ENCODE measurements at places on chromosomes 16 and 17.

GRCh38 chr17:3798273-3799180 lies 2.5 kb downstream of the ITGAE start:
- no peak for DNase-seq

- DNase-seq, result no peak
Measured at GRCh38 chr17:7992924-7993323, 9.5 kb upstream of the GUCY2D start.

DNA sequence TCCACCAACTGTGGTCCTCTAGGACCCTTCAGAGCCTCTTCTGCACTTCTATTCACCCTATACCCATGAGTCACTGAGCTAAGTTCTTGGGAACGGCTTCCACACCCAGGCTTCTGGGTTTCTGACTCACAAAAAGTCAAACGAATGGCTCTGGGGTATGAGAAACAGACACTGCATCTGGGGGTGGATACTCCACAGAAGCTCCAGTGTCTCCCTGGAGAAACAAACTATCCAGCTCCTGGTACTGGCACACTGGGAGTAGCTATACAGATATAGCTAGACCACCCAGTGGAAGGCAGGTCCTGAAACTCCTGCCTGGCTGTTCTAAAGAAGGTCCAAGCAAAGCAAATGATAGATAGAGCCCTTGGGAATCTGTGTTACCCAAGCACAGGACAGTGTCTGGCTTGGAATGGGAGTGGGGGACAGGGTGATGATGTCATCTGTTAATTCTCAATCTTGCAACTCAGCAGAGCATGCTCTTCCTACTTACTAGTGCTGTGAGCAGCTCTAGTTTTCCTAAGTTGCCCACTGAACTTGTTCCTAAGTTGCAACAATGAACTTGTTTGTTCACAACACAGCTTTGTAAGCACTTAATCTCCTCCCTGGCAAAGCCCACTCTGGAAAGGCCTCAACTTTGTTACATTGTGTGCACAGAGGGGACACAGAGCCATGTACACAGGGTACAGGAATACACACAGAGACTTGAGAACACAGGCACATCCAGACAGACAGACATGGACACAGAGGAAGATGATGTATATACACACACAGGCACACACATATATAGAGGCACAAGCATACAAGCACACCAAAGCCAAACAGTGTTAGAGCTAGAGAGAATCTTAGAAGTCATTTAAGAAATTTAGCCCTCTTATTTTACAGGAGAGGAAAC lies 6.7 kb downstream of the MMP28 start:
- DNase-seq, result no peak

- no peak for DNase-seq
Measured at GRCh38 chr17:82041144-82041814, 3.8 kb upstream of the DCXR start.

- no peak for DNase-seq
Measured at GRCh38 chr17:38768417-38768816, 15.9 kb downstream of the PSMB3 start.

GRCh38 chr17:27324771-27325339 lies 30.9 kb downstream of the WSB1 start:
- DNase-seq, result no peak

- DNase-seq, result no peak
Measured at GRCh38 chr16:30457256-30457655, 11.6 kb upstream of the SEPHS2 start.

- no peak for DNase-seq
Measured at GRCh38 chr17:55458287-55458900, 36.8 kb upstream of the MMD start.

- DNase-seq, result no peak
Measured at GRCh38 chr17:42617956-42618431, 8.5 kb downstream of the TUBG1 start.

- no peak for DNase-seq
Measured at GRCh38 chr17:35977509-35977908, 3.8 kb downstream of the CCL16 start.
